ENCODE measurements at places on chromosomes 4 and X.

DNA sequence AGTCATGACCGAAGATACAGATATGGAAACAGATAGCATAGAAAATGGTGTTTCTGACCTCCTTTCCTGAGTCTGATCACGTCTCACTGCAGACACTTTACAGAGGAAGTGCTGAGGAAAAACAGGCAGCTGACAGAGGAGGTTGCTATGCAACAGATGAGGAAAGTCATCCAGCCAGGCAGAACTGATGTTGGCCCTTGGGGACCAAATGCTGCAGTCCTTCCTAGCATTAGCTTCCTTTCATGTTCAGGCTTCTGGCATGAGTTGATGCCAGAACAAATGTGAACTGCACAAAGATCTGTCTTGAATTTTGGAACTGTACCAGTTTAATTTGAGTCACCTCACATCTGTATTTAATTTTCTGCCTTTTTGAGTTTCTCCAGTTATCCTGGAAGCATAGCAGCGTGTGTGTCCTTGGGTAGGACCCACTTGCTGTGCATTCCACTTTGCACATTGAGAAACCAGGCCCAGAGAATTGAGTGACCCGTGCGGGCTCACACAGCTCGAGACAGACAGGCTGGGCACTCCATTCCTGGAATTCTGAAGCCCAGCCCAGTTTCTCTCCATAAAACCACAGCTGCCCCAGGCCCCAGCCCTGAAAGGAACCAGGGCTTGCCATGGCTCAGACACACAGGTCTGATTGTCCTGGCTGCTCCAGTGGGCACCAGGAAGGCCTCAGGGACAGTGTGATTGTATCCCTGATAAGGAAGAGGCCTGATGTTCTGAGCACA, 1.4 kb upstream of the MAGED1 start:
- no peak for DNase-seq

GRCh38 chr4:184528051-184528450, 53.7 kb upstream of the IRF2 start:
- no peak for DNase-seq

DNA sequence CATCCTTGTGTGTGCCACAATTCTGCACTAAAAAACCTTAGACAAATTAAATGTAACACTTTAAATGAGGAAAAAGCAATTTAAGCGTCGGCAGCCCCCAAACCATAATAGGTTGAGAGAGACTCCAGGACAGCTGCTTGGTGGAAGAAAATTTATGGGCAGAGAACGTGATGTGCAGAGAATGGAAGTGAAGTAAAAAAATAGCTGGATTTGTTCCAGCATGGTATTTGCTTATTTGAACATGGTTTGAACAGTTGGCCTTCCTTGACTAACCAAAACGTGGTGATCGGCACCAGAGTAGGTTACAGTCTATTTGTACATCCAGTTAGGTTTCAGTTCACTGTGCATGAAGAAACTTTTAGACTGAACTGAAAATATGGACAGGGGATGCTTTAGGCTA, 343.0 kb upstream of the CPEB2 start:
- no peak for DNase-seq

DNA sequence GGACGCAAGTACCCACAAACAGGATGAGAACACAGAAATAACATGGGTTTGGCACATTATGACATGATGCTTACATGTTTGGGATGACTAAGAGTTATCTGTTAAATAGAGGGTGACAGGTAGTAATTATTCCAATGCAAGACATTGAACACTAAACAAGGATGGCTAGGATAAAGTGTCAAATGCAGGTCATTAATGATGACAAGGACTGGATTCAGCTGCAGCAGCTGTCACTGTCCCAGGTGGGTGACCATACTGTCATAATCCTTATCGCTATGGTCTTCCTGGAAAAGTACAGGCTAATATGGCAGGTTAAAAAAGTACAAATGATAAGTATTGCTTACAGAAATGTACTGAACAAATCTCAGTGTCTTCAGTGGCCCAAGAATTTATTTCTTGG, 123.9 kb downstream of the ANTXR2 start:
- no peak for DNase-seq

GRCh38 chr4:67723949-67724348, 23.0 kb upstream of the UBA6 start:
- DNase-seq = no peak

DNA sequence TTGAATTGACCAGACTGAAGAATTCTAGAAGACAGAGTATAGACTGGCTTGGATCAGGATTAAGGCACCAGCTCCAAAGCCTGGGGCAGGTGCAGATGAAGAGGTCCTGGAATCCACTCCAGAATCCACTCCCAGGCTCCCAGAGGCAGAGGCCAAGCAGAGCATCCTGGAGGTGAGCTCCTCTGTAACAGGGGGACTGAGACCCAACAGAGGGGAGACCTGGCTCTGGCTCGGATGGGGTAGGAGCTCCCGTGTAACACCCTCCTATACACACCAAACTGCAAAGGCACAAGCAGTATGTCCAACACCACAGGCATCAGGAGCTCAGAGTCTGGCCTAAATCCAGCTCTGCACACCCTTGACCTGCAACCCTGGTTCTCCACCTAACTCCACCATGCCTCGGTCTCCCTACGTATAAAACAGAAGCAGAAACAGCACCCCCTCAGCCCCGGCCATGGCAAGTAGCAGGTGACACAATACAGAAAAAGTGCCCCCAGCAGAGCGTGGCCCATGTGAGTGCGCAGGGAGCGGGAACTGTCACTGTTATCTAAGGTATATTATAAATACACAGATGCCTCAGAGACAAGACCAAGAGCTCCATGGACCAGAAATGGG, 14.9 kb downstream of the RNF212 start:
- no peak for DNase-seq

DNA sequence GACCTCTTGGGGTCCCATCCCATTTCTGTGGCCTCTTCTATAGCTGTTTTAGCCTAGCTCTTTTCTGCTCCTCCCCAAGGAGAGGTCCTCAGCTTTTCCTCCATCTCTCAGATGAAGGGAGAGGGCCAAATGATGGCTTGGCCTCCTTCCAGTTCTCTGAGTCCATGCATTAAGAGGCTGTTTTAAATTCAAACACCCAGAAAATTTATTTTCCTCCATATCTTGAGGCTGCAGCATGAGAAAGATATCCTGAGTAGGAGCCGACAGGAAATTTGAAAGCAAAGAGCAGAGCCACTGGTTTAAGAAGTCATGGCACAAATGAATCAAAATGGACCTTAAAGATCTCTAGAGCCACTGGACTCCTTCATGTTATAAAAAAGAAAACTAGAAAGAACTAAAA, 558.8 kb downstream of the MID1IP1 start:
- DNase-seq = no peak

DNA sequence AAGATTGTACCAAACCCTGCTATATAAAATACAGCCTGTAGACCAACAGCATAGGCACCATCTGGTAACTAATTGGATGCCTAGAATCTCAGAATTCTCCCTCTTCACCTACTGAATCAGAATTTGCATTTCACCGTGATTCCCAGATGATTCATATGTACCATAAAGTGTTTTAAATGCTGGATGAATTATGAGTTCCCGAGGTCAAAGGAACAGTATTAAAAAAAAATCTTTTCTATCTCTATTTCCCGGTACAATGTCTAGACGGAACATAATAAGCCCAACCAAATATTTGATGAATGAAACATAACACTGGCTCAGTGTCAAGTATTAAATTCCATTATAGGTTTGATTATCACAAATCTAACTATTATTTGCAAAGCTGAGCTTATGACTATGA, 280.0 kb downstream of the ANKRD50 start:
- no peak for DNase-seq

DNA sequence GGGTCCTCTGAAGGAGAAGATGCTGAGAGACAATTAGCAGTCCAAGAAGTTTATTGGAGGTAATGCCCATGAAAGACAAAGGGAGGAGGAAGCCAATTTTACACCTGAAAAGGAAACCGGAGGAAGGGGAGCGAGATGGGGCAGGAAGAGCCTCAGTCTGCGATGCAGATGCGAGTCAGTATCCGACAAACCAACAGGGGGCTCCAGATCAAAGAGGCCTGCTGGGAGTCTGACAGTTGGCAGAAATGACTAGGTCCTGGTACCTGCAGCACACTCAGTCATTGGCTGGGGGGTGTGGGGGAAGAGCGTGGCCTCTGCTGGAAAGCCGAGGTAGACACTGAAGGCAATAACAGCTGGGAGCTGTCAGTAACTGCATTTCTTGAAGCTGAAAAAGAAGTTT, 231.1 kb upstream of the CENPE start:
- DNase-seq = no peak

GRCh38 chr4:177879851-177880250, 437.6 kb upstream of the AGA start:
- no peak for DNase-seq

GRCh38 chr4:109037026-109037425, 265.4 kb downstream of the COL25A1 start:
- DNase-seq = no peak

DNA sequence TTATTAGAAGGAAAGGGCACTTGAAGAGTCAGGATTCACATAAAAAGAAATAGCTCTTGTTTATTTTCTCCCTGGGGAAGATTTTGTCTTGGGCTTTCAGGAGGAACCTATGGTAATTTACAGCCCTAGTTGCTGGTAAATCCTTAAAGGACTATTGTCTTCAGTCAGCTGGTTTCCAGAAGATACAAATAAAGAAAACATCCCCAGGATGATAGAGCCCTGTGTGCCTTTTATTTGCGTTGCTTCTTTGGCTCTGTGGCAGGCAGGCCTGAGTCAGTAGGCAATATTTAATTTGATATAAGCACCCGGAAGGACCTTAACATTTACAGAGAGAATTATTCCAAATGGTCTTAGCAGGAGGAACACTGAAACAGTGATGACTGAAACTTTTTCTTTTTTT, 131.0 kb upstream of the SLC34A2 start:
- DNase-seq = no peak

- DNase-seq = no peak
These were observed 38.0 kb downstream of the RAB28 start for GRCh38 chr4:13445841-13446790.

GRCh38 chr4:99462875-99463464, 27.8 kb upstream of the ADH7 start:
- no peak for DNase-seq

- DNase-seq = peak; percentile 44
These were observed 77.3 kb downstream of the ARSJ start for GRCh38 chr4:113901994-113902787.

GRCh38 chr4:186144946-186145569, 40.6 kb downstream of the FAM149A start:
- DNase-seq = no peak

- DNase-seq = no peak
These were observed 122.0 kb upstream of the PUDP start for GRCh38 chrX:7269991-7270390.

DNA sequence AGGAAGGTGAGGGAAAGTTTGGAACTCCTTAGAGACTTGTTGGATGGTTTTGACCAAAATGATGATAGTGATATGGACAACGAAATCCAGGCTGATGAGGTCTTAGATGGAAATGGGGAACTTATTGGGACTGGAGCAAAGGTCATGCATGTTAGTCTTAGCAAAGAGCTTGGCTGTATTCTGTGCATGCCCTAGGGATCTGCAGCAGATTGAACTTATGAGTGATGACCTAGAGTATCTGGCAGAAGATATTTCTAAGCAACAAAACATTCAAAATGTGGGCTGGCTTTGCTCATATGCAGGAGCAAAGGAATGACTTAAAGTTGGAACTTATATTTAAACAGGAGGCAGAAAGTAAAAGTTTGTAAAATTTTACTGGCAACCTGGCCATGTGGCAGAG, 489.3 kb upstream of the DIPK2B start:
- DNase-seq = no peak

DNA sequence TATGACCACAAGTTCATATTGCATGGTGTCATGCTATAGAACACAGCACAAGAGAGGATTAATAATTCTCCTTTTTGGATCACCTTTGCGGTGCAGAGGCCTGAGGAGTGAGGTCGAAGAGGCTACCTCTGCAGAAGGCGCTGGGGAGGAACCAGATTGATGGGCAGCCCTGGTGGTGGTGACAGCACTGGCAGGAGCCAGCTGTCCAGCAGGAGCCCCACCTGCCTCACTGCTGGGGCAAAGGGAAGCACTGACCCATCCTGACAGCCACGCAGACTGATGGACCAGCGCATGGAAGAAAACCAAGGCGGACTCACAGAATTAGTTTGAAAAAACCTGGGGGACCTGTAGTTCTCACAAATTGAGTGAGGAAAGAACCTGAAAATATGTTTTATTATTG, 50.9 kb downstream of the COX18 start:
- no peak for DNase-seq

DNA sequence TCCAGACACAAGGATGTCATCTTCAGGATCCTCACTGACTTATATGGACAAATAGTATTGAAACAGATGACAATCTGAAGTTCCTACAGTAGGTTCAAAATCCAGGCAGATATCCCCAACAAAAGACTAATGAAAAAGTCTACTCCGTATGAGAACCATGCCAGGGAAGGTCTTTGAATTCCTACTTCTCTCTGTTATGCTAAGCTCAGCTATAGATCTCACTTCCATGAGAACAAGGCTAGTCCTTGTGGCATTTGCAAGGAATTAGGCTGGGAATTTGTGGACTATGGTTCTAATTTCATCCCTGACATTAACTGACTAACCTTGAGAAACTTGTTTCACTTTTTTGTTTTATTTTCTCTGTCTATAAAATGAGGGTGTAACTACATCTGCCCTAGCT, 229.8 kb downstream of the IL1RAPL2 start:
- DNase-seq = no peak

- DNase-seq = no peak
These were observed 104.2 kb upstream of the PUDP start for GRCh38 chrX:7252013-7252610.

DNA sequence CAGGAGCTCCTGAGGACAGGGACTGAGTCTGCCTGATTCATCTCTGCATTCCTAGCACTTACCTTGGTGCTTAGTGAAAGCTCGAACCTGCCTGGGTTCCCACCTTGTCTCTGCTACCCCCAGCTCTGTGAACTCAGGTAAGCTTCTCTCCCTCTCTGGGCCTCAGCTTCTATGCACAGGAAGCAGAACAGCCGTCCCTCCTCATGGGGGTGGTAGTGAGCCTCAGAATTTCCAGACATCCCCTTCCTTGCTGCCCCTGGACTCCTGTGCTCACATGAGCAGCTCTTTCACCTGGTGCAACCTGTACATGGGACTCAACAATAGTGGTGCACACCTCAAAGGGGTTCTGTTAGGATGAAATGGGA, 50.8 kb downstream of the HTRA3 start:
- no peak for DNase-seq

GRCh38 chrX:103628386-103629317, at the start of gene TCEAL1:
Gene TCEAL1 (plus strand): TSS chrX:103628975. CDS start chrX:103629917, 942 bp downstream.
- DNase-seq = no peak

DNA sequence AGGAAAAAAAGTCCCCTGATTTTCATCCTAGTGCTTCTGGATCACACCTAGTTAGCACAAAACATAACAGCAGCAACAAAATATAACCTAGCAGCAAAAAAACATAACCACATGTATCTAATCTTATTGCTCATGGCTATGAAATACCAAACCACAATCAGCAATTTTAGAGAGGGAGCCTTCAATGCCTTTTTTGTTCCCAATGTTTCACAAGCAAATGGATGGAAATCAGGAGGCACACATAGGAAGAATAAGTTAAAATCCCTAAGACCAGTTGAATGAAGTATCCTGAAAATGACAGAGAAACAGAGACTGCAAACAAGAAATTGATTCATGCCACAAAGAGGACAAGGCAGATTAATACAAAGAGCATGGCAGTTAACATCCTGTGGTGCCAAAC, 361.6 kb downstream of the GPM6A start:
- no peak for DNase-seq
